Posterior cingulate gyrus (tissue), 11 donors: ENCODE measurements at places on chromosomes 5 and 9.

DNA sequence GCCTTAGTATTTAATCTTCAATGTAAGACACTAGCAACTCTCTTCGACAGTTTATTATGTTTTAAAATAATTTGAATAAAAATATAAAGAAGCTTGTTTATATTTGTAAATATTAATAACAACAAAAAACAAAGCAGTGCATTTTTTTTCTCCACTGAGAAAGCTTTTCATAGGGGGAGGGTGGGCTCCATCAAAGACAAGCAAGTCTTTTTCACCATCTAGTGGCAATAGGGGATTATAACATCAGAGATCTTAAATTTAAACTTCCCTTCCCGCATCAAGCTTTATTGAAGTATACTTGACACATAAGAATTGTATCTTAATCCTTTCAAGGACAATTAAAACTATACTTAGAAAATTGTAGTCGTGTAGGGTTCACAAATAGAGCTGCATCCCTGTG lies 9.3 kb upstream of the OR13F1 start:
- DNase-seq: no peak

DNA sequence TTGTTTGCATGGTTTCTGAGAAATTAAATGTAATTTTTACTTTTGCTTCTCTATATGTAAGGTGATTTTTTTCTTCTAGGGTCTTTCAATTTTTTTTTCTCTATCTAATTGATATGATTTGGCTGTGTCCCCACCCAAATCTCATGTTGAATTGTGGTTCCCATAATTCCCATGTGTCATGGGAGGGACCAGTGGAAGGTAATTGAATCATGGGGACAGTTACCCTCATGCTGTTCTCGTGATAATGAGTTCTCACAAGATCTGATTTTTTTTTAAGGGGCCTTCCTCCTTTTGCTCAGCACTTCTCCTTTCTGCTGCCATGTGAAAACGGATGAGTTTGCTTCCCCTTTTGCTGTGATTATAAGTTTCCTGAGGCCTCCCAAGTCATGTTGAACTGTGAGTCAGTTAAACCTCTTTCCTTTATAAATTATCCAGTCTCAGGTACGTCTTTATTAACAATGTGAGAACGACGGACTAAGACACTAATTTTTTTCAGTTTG lies 150.8 kb downstream of the MTRR start:
- DNase-seq: no peak

DNA sequence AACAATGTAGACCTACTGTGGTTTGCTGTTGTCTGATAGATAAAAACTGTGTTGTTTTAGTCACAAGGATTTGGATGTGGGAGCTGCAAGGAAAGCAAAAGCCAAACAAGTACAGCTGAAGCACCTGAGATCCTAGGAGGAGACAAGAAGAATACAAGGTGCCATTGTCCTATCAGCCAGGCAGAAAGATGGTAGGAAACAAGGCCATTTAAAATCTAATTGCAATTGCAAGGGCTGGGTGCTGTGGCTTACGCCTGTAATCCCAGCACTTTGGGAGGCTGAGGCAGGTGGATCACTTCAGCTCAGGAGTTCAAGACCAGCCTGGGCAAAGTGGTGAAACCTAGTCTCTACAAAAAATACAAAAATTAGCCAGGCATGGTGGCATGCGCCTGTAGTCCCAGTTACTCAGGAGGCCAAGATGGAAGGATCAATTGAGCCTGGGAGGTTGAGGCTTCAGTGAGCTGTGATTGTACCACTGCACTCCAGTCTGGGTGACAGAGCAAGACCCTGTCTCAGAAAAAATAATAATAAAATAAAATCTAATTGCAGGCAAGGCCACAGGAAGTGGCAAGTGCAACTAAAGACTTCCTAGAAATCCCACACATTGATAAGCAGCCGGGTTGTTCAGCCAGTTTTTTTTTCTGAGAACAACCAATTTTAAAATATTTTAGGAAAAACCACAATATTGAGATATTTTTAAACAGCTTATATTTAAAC lies 22.6 kb downstream of the DOCK8 start:
- no peak for DNase-seq

GRCh38 chr5:154244476-154244875 lies 53.9 kb downstream of the GALNT10 start:
- no peak for DNase-seq

DNA sequence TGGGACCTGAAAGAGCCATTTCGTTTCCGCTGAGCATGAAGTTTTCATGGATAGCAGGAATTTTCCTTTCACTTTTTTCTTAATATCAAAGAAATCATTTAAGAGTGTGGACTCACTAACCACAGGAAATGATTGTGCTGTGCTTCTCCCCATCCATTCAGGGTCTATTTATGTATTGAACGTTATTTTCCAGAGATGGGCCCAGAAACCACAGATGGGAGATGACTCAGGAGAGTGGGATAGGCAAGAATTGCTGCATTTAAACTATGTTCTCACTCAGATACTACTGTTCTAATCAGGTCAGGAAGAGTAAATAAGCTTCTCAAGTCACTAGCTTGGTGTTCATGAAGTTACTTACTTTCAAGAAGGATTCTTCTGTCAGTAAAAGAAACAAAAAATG lies 763.8 kb downstream of the DTWD2 start:
- no peak for DNase-seq

GRCh38 chr5:124087752-124088151 lies 575.8 kb downstream of the CSNK1G3 start:
- no peak for DNase-seq

DNA sequence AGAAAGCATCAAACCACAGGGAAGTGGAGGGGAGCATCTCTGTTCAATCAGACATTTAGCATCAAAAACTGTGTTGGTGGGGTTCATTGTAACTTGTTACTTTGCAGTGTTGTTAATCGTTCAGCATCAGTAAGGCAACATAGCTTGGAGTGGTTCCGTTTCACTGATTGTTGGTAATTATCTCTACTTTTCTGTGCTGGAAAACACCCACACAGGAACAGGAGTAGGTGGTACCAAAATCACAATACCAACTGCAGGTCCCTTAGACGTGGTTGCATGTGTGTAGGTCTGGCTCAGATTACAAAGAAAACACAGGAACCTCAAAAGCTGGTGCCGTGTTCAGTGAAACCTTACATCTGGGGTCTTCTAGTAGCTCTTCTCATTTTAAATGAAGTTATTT lies 146.8 kb downstream of the RNF180 start:
- no peak for DNase-seq

- no peak for DNase-seq
Observed at GRCh38 chr5:164002628-164003027, 497.2 kb downstream of the MAT2B start.

DNA sequence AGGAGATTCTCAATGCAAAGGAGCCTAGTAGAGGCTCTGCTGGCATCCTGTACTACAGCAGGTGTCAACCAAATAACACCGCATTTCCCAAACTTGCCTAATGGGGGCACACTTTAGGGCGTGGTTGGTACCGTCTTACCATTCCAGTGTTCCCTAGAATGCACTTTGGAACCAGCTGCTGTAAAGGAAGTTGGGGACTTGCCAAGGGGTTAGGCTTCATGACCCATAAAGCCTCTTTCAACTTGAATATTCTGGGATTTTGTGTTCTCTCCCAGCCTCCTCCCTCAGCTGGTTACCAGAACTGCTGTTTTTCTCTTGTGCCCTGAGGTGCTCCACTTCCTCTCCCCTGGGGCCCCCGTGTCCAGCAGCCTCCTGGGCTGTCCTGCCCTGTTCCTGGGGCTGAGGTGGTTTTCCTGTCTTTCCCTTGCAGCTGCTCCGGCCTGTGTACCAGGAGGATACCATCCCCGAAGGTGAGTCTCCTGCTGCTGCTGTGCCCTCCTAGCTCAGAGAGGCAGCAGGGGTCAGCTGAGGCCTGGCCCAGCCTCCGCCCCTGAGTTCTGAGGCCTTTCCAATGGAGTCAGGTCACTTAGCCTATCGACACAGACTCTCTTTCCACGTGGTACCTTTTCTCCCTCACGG lies 44.7 kb downstream of the RGS3 start:
- no peak for DNase-seq

DNA sequence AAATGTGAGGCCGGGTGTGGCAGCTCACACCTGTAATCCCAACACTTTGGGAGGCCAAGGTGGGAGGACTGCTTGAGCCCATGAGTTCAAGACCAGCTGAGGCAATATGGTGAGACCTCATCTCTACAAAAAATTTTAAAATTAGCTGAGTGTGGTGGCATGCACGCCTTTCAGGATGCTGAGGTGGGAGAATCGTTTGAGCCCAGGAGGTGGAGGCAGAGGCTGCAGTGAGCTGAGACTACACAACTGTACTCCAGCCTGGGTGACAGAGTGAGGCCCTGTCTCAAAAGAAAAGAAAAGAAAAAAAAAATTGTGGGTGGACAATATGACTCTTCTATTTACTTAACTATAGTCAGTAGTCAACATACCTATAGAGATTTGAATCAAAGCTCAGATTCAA lies 4.8 kb downstream of the CHD1 start:
- no peak for DNase-seq

- no peak for DNase-seq
Observed at GRCh38 chr9:107644733-107645463, 155.3 kb upstream of the KLF4 start.

GRCh38 chr9:98009936-98010335 lies 26.8 kb downstream of the ANP32B start:
- DNase-seq: no peak

DNA sequence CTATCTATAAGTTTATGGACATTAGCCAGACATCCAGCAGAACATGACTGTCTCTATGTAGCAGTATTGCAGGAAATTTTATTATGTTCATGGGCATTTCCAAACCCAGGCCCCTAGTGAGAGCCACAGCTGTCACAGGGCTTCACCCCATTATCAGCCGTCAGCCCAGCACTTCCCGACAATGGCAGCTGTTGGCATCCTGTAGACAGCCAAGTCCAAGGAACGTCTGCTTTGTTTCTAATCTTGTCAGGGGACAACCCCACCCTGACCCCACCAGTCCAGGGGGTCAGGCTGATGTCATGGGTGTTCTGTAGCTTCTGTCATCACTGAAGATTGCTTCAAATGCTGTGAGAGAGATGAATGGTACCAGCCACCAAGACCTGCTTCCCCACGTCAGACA lies 565.3 kb upstream of the BRINP1 start:
- no peak for DNase-seq

DNA sequence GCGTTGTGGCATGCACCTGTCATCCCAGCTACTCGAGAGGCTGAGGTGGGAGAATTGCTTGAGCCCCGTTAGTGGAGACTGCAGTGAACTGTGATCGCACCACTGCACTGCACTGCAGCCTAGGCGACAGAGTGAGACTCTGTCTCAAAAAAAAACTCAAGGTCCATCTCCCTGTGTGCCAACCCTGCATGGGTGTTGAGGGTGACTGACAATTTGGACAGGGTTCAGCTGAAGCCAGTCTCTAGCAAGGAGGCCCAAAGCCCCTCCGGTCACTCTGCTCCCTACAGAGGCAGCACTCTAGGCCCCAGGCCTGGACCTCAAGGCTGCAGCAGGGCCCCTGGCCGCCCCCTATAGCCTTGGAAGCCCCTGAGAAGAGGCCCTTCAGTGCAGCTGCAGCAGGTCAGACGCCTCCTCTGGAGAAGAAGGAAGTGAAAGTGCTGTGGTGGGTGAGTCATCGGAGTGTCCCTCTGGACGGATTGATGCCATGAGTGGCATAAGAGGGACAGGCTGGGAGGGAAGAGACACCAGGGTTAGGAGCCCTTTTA lies 39.2 kb upstream of the NEK6 start:
- no peak for DNase-seq

- no peak for DNase-seq
Observed at GRCh38 chr9:2992427-2992826, 148.5 kb upstream of the PUM3 start.

- no peak for DNase-seq
Observed at GRCh38 chr9:12759761-12760160, 15.1 kb upstream of the LURAP1L start.

DNA sequence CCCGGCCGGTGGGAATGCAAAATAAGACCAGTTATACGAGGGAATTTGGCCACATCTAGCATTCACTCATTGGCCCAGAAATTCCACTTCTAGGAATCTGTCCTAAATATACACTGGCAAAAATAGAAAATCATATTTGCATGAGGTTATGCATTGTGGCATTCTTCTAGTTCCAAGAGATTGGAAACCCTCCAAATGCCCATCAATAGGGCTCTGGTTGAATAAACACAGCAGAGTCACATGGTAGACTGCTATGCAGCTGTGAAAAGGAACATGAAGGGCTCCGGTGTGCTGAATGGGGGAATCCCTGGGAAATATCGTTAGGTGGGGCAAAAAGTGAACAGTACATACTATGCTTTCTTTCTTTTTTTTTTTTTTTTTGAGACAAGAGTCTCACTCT lies 36.8 kb downstream of the PTGES start:
- DNase-seq: no peak

DNA sequence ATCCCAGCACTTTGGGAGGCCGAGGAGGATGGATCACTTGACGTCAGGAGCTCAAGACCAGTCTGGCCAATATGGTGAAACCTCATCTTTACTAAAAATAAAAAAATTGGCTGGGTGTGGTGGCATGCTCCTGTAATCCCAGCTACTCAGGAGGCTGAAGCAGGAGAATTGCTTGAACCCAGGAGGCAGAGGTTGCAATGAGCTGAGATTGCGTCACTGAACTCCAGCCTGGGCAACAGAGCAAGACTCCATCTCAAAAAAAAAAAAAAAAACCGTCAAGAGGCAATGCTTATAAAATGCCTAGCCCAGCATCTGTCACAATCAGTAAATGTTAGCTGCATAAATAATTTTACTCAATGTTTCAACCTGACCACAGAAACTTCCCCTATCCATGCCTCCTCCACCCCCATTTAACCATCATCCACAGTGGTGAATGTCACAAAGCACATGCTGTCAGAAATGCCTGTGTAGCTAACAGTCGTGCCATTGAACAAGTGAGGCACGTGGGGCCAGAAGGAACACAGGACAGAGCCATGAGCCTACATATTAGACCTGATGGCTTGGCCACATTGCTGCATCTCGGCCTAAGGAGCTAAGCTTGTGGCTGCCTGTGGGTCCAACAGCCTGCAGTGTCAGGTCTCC lies 16.8 kb upstream of the TCOF1 start:
- DNase-seq: no peak

GRCh38 chr9:99860266-99860665 lies 38.6 kb downstream of the NR4A3 start:
- DNase-seq: no peak

DNA sequence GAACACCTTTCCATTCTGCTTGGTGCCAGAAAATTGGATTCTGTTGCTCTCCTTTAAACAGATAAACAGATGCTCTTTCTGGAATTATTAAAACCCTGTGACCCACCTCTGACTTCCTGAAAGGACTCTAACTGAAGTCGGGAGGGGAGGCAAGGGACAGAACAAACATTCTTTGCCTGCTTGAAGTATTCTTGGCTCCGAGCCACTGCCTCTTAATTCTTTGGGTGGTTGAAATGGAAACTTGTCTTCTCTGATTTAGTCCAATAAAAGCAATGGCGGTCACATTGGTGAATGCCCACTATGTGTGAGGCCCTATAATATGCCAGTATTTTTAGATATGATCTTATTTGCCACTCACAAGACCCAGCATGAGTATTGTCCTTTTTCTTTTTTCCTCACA lies 236.8 kb downstream of the SLIT3 start:
- no peak for DNase-seq
